Activated naive CD4-positive, alpha-beta T cell (primary cell): ENCODE measurements at places on chromosomes 5 and 9.

DNA sequence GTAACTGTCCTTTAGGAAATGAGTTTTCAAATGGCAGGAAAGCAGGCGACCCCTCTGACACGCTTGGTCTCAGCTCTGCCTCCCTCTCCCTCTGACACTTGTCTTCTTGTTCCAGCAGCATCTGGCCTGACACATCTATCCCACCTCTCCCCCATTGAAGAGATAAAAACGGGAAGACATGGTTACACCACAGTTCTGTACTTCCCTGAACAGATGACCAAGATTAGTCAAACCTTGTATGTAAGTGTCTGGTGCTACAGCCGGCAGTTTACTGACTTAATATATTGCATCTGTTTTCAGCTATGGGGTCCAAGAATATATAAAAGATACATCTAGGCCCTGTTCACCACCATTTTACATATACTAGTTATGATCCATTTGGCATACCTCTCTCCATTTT lies 29.6 kb upstream of the MLLT3 start:
- DNase-seq: no peak

- DNase-seq: peak; percentile 39
Observed at GRCh38 chr9:38160613-38161215, 91.7 kb upstream of the SHB start.

DNA sequence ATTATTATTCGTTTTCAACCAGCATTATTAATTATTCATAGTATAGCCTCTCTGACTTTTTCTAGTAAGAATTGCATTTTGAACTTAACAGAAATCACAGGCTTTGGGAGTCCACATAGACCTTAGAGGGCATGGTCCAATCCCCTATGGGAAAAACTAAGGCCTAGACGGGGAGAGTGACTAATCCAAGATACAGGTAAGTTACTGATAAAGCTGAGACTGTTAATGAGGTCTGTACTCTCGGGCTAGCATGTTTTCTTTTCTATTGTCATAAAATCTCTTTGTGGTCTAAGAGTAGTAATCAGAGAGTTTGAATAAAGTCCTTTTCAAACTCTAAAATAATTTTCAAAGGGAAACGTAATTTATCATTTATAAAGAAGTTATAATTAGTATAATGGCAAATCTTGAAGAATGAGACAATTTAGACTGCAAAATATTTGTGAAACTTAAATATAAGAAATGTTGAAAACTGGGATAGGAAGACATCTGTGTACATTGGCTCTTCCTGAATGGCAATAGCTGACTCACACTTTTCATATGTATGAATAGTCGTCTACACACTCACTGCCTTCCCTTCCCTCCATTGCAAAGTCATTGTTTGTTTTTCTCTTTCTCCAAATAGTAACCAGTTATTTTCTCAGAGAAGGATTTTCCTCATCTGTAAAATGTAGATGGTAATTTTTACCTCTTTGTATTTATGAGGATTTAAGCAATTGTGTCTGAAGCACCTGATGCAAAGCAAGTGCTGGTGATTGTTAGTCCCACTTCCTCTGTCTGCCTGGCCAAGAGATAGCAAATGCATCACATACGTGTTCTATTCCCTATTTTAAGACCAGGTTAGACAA lies 207.9 kb upstream of the CD180 start:
- DNase-seq: no peak

DNA sequence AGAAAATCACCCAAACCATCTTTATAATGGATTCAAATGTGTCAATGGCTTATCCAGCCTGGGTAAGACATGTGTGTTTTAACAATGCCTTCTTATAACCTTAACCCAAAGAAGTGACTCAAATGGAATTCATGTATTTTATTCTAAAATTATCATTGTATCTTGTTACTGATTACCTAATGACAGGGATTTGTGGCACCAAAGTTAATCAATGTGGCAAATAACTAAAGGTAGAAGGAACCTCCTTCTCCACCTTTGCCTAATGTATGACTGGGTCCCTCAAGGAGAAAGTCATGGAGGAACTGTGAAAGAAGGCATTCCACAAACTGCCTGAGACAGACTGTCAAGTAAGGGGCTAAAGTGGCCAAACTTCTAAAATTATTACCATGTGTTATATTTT lies 84.4 kb upstream of the ITGA1 start:
- no peak for DNase-seq

DNA sequence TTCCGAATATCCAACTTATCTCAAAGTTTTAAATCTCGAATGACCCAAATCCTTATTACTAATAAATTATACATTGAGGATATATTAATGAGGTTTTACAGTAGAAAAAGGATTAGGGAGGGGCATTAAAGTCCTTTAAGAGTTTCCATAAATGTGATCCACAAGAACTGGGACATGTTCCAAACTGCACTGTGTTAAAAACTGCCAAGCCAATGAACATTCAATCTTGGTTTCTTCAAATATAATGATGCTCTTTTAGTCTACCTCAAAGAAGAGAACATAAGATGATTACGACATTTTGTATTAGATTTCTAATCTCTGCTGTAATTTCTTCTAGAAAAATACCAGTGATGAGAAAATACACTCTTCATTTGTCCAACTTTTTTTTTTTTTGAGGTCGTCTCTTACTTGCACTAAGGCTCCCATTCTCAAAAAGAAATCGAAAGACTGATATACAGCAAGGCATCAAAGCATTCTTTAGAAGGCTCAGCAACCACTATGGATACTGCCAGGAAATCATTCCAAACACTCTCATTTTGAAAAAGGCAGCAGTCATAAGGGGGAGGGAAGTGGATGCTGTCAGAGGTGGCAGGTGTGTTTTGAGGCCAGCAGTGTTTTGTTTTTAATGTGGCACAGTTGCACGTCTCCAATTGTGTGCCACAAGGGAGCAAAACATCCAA lies 1.7 kb downstream of the PTAR1 start:
- no peak for DNase-seq

DNA sequence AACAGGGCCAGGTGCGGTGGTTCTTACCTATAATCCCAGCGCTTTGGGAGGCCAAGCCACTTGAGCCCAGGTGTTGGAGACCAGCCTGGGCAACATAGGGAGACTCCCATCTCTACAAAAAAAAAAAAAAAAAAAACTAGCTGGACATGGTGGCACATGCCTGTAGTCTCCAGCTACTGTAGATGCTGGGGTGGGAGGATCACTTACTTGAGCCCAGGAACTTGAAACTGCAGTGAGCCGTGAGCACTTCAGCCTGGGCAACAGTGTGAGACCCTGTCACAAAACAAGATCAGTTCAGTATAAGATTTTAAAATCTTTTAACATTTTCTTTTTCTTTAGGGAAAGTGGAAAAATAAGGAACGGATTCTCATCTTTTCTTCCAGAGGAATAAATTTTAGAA lies 2.5 kb downstream of the BRIX1 start:
- no peak for DNase-seq

- DNase-seq: no peak
Observed at GRCh38 chr5:171984748-171985419, 21.6 kb downstream of the FBXW11 start.

DNA sequence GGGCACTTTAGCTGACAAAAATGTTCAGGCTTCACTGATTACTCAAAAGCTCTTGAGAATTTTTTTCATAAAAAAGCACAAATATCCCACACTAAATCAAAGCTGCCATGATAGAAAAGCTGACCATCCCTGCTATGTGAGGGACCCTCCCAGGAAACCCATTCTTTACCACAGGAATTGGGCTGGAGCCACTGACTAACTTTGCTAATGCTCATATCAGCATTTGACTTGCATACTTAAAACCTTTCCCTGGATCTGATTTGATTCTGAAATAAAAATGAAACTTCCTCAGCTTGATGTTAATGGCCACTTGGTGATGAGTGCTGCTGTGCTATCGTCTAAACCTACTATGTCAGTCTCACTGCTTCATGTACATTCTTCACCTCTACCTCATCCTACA lies 243.6 kb downstream of the PRELID2 start:
- no peak for DNase-seq

GRCh38 chr9:1490341-1491232 lies 440.4 kb downstream of the DMRT2 start:
- no peak for DNase-seq

DNA sequence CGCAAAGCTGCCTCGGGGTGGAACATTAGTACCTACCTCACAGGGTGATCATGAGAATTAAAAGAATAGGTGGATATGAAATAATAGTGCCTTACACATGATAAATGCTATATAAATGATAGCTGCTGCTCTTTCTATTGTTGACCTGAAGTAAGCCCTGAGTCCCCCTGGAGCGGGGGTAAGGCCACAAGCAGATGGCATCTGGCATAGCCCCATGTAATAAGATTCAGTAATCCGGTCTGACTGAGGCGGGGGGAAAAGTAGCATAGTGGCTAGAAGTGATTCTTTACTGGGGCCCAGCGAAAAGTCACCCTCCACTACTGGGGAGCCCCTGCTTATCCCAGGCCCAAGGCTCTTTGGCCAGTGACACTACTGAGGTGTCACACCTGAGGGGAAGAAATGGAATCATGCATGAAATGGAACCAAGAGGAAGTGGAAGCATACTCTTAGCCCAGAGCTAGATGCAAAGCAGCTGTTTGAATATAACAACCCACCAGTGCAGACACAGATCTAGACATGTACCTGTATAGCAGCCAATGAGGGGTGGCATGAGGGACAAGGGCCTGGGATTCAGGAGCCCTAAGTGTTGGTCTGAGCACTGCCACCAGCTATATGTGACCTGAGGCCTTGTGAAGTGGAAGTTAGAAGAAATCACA lies 16.1 kb upstream of the FGFR4 start:
- DNase-seq: no peak

DNA sequence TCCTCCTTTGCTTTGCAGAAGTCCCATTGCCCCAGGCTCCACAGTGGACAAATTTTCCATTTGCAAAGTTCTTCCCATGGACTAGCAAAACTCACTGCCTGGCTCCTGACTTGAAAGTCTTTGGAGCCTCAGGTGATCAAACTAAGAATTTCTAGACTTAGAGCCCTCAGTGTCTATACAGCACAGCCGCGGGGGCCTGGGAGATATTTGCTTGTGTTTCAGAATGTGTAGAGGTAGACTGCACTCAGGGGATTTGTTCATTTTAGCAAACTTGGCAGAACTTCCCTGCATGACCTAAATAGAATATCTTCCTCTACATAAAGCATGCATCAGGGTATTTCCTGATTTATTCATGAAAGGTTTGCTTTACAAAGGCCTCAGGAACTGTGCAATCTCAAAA lies 384.2 kb upstream of the ZNF462 start:
- DNase-seq: no peak

DNA sequence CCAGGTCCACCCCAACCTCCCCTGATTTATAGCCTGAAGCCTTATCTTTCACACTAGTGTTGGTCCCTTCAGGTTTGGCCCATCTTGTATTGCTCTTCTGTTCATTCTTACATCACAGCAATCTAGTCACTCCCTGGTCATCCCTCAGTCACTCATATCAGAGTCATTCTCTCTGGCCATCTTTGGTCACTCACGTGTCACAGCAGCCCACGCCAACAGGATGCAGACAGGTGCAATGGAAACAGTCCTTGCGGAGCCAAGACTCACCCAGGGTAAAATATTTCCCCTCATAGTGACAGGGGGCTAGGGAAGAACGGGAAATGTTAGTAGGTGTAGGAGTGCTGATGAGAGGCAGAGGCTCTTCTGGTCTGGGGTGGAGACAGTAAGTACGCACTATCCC lies 610 bp downstream of the MSMP start:
- DNase-seq: no peak

GRCh38 chr9:123131993-123132392 lies 98.5 kb downstream of the GPR21 start:
- DNase-seq: no peak
